ENCODE measurements at places on chromosomes 5 and 9.

DNA sequence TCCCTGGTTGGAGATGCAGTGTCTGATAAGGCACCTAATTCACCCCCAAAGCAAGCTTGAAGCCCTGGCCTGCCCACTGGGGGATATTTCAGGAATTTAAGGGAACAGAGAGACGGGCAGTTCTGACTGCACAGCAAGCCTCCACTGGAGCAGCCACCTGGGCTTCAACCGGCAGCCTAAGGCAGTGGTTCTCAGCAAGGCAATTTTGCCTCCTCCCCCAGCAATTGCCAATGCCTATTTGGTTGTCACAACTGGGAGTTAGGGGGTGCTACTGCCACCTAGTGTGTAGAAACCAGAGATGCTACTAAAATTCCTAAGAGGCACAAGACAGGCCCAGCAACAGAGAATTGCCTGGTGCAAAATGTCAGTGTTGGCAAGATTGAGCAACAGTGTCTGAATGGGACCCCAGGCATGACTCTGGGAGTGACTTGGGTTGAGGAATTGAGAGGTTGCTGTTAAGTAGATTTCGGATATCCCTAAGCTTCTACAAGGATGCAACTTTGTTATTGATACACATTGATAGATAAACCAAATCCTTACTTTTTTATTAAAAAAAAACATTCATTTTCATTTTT lies 58.7 kb upstream of the CTSL start:
- H3K4me1 ChIP-seq: no peaks in the 10 kb centered on the region
- H3K27me3 ChIP-seq: no peaks in the 10 kb centered on the region
- DNase-seq: no peak
- no peak overlapping the region for H3K4me3 ChIP-seq
- no peaks in the 10 kb centered on the region for H3K36me3 ChIP-seq
- no peak overlapping the region for H3K27ac ChIP-seq

DNA sequence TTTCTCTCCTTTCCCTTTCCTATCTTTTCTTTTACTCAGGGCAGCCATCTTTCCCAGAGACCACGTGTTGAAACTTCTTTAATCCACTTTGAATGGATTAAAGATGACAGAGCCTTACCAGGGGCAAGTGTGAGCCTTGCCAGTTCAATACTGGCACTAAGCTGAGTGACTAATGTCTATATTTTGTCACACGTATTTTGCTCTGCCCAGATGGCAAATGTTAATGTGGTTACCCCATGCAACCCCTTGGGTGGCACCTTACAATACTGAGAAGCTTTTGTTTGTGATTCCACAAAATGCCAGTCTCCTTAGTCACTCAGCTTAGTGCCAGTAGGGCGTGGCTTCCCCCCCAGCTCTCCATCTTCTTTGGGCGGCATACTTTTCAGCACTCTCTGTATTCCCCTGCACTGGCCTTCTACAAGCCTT lies 24.8 kb downstream of the ANXA1 start:
- DNase-seq: no peak
- H3K4me1 ChIP-seq: no peaks in the 10 kb centered on the region

GRCh38 chr5:157568222-157568621 lies 7.4 kb downstream of the ADAM19 start:
- no peaks in the 10 kb centered on the region for H3K4me1 ChIP-seq
- no peak for DNase-seq
- H3K4me3 ChIP-seq: no peak overlapping the region
- no peak overlapping the region for H3K27ac ChIP-seq
- H3K36me3 ChIP-seq: no peaks in the 10 kb centered on the region

- H3K4me1 ChIP-seq: peaks cover 2% of the 10 kb centered on the region
- peaks cover 7% of the 10 kb centered on the region for H3K36me3 ChIP-seq
- DNase-seq: no peak
- H3K27me3 ChIP-seq: no peaks in the 10 kb centered on the region
- no peak overlapping the region for H3K4me3 ChIP-seq
- no peak overlapping the region for H3K27ac ChIP-seq
These were observed 16.8 kb downstream of the OTULIN start for GRCh38 chr5:14681236-14681752.

DNA sequence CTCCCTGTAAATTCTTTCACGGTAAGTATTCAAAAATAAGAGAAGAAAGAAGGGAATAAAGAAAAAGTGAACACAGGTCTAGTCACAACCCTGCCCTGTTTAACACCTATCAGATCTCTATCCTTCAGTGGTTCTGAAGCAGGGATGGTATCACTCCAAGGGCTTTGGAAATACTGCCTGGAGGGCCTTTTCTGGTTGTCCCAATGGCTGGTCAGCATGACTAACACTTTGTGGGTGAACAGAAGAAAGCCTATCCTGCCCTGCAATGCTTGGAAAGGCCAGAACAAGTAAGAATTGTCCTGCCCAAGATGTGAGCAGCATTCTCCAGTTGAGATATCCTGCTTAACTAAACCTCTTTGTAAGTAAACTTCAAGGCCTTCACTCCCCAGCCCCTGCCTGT lies 124.9 kb downstream of the TMEM167A start:
- H3K27me3 ChIP-seq: no peaks in the 10 kb centered on the region
- H3K4me3 ChIP-seq: no peak overlapping the region
- H3K36me3 ChIP-seq: no peaks in the 10 kb centered on the region
- no peak overlapping the region for H3K27ac ChIP-seq

GRCh38 chr9:114366334-114367128 lies 21.3 kb downstream of the AKNA start:
- peaks cover 18% of the 10 kb centered on the region for H3K4me1 ChIP-seq
- peak overlapping the region; percentile 50 for H3K27ac ChIP-seq
- H3K36me3 ChIP-seq: peaks cover 18% of the 10 kb centered on the region
- no peak overlapping the region for H3K4me3 ChIP-seq

DNA sequence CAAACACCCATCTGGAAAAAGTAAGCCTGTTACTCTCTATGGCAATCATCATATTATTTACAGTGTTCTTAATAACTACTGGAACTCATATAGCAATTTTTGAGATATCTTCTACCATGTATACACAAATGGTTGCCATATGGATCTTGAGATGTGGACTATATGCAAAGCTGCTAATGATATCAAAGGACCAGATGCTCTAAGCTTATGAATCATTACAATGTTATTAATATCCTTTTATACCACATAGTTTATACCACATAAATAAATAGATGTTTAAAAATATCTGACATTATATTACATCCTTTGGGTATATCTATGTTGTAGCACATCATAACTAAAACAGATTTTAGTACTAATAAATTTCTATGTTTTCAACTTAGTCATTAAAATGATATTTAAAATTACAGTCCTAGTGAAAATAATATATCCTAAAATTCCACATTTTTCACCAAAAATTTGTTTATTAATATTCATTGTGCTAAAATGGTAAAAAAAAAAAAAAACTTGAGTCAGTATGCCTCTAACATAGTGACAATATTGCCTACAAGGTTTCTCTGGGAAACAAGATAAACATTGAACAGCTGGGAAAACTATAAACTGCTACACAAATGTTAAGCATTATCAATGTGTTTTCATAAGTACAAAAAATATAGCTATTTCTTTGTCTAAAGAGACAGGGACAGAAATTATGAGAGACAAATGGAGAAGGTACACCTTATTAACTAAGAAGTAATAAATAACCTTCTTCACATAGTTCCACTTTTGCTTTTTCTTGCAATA lies 85.5 kb downstream of the DTWD2 start:
- H3K36me3 ChIP-seq: no peaks in the 10 kb centered on the region
- H3K4me3 ChIP-seq: no peak overlapping the region
- H3K4me1 ChIP-seq: no peaks in the 10 kb centered on the region
- DNase-seq: no peak
- H3K27ac ChIP-seq: no peak overlapping the region

DNA sequence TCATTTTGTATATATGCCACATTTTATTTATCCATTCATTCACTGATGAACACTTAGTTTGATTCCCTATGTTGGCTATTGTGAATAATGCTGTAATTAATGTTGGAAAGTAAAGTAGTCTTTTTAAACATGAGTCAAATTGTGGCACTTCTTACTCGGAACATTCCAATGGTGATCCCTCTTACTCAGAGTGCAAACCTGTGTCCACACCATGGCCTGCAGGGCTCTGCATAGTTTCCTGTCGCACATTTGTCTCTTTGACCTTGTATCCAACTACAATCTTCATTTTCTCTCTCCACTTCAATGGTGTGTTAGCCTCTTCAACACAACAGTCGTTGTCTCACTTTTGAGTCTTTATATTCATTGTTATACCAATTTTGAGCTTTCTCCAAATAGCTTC lies 98.1 kb upstream of the PAPPA start:
- H3K4me3 ChIP-seq: no peak overlapping the region
- no peaks in the 10 kb centered on the region for H3K27me3 ChIP-seq

- H3K4me1 ChIP-seq: no peaks in the 10 kb centered on the region
- no peaks in the 10 kb centered on the region for H3K36me3 ChIP-seq
These were observed 38.3 kb downstream of the RETREG1 start for GRCh38 chr5:16578474-16578883.

GRCh38 chr5:143011585-143011984 lies 241.4 kb downstream of the ARHGAP26 start:
- H3K27ac ChIP-seq: no peak overlapping the region
- H3K4me3 ChIP-seq: no peak overlapping the region
- H3K4me1 ChIP-seq: no peaks in the 10 kb centered on the region
- no peak for DNase-seq

GRCh38 chr5:125037020-125037419 lies 290.6 kb upstream of the ZNF608 start:
- no peaks in the 10 kb centered on the region for H3K36me3 ChIP-seq
- H3K27ac ChIP-seq: no peak overlapping the region
- H3K4me3 ChIP-seq: no peak overlapping the region
- no peaks in the 10 kb centered on the region for H3K4me1 ChIP-seq
- no peaks in the 10 kb centered on the region for H3K27me3 ChIP-seq
- DNase-seq: no peak

DNA sequence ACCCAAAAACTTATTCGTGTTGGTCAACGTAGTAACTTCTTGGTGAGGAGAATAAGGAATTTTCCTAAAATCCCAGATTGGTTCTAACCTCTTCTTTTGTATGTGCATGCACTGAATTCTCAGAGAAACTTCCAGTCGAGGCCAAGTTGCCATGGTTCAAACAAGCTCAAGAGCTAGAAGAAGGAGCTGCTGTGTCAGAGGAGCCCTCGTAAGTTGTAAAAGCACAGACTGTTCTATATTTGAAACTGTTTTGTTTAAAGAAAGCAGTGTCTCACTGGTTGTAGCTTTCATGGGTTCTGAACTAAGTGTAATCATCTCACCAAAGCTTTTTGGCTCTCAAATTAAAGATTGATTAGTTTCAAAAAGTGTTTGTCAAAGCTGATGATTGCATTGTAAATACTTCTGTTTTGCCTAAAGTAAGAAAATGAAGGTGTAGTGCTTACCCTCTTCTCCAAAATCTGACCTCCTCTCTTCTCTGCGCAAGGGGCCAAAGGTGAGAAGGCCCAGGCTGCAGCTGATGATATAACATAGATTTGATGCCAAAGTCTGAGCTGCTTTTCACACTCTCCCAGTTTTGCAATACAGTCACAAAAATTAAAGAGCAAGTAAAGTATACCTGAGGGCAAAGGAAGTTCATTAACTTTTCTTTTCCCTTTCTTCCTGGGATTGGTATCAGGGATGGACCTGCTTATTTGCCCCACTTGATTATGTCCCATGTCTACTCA lies 210.8 kb downstream of the ADAMTSL1 start:
- no peaks in the 10 kb centered on the region for H3K36me3 ChIP-seq
- H3K4me3 ChIP-seq: no peak overlapping the region
- H3K27ac ChIP-seq: no peak overlapping the region
- no peaks in the 10 kb centered on the region for H3K4me1 ChIP-seq

GRCh38 chr5:137332296-137332695 lies 166.8 kb downstream of the SPOCK1 start:
- H3K4me1 ChIP-seq: no peaks in the 10 kb centered on the region
- no peak for DNase-seq
- H3K4me3 ChIP-seq: no peak overlapping the region
- H3K27ac ChIP-seq: no peak overlapping the region
- H3K27me3 ChIP-seq: no peaks in the 10 kb centered on the region

- no peak overlapping the region for H3K4me3 ChIP-seq
- H3K27ac ChIP-seq: no peak overlapping the region
- no peaks in the 10 kb centered on the region for H3K27me3 ChIP-seq
These were observed 40.7 kb downstream of the HRH2 start for GRCh38 chr5:175698401-175699115.

DNA sequence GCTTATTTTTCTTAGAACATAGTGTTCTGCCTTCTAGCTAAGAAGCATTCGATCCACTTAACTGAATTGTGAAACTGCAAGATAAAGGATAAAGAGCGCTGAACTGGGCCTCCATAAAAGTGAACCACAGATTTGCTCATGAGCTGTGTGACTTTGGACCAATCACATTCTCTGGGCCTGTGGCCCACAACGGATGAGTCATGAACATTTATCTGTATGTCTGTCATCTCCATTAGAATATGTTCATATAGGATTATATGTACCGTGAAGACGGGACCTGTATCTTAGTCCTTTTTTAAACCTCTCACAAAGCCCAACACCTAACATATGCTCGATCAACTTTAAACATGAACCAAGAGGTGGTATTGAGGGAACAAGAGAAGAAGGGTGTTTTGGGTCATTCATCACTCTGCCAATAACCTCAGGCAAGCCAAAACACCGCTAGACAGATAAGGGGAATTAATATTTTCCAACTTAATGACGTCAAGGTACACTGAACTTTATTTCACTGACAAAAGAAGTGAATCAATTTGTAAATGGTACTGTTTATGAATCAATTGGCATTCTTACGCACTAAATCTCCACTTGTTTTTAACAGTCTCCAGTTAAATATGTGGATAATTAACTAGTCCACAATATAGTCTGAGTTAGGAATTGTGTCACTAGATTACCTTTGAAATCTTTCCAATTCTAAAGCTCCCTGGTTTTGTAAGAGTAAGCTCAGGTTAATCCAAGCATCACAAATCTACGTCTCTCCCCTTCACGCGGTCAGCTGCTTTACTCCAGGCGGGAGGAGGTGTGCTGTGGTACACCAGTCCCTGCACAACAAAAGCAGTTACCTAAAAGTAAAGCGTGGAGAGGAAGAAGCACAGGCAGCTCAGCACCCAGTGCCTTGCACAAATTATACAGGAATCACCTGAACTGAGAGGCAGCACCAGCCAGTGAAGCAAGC lies 1.6 kb downstream of the TMEM245 start:
- peak overlapping the region; percentile 63 for H3K4me3 ChIP-seq
- H3K27me3 ChIP-seq: no peaks in the 10 kb centered on the region
- H3K36me3 ChIP-seq: no peaks in the 10 kb centered on the region
- peak overlapping the region; percentile 92 for H3K27ac ChIP-seq
- H3K4me1 ChIP-seq: peaks cover 9% of the 10 kb centered on the region

- H3K36me3 ChIP-seq: no peaks in the 10 kb centered on the region
- H3K27me3 ChIP-seq: no peaks in the 10 kb centered on the region
- DNase-seq: no peak
These were observed 29.2 kb upstream of the PANK3 start for GRCh38 chr5:168608386-168608785.

DNA sequence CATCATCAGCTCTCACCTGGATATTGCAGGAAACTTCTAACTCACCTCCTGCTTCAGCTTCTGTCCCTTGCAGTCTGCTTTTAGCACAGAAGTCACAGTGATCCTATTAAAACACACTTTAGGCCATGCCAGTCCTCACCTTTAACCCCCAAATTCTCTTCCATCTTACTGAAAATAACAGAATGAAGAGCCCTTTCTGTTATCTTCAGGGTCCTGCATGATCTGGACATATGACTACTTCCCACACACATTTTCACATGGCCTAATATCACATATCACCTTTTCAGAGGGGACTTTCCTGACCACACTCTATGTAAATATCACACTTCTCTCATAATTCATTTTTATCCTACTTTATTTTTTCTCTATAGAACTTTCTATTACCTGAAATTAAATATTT lies 550.6 kb upstream of the CLINT1 start:
- H3K4me3 ChIP-seq: no peak overlapping the region
- no peaks in the 10 kb centered on the region for H3K4me1 ChIP-seq
- H3K36me3 ChIP-seq: no peaks in the 10 kb centered on the region
- DNase-seq: no peak

GRCh38 chr5:153985498-153985897 lies 53.2 kb downstream of the FAM114A2 start:
- no peaks in the 10 kb centered on the region for H3K36me3 ChIP-seq
- H3K27ac ChIP-seq: no peak overlapping the region
- no peak for DNase-seq
- H3K4me3 ChIP-seq: no peak overlapping the region
- no peaks in the 10 kb centered on the region for H3K27me3 ChIP-seq
